ENCODE measurements at places on chromosomes 13 and 19.

DNA sequence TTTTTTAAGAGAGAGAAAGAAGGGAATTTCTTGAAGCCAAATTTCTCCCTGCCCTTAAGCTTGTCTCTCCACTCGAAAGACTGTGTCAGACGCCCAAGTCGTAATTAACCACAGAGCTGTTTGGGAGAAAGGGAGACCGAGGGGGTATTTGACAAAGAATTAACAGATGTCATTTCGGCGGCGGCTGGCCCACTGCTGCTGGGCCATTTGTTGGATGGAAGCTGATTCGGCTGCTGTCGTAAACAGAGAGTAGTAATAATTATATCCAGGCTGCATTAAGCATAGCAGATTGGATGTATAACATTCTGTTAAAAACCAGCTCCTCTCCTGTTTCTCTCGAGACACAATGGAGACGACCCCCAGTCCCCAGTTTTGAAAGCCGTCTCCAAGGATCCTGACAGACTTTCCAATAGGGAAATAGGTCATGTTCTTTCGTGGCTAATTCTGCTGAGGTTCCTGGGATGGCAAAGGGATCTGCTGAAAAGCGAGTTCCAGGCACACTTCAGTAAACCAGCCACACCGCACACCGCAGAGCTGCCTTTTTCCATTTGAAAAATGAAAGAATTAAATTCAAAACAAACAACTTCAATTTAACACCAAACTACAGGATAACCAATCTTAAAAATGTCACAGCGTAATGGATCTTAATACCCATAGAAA, 71.5 kb downstream of the KCTD15 start:
- DNase-seq, result no peak

DNA sequence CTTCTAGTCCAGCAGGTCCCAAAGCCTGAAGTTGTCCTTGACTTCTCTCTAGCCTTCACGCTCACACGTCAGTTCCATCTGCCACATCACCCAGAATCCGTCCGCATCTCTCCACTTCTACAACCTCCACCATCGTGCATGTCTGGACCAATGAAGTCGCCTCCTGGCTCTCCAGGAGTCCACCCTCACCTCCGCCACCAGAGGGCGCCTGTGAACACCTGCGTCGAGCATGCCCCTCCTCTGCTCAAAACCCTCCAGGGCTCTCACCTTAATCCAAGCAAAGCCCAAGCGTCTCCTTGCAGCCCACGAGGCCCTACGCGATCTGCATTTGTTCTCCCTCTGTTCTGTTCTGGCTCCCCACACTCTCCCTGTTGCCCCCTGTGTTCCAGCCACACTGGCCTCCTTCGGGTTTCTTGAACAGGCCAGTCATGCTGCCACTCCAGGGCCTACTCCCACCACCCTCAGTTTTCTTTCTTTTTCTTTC, 3.7 kb downstream of the USHBP1 start:
- peak; percentile 82 for DNase-seq

- DNase-seq, result no peak
Measured at GRCh38 chr19:2308114-2308556, at the start of gene LINGO3. Gene LINGO3 (minus strand): TSS chr19:2308154. CDS start chr19:2291776, 16,378 bp downstream.

- DNase-seq, result no peak
Measured at GRCh38 chr19:45784096-45784495, 1.8 kb upstream of the DMPK start.

DNA sequence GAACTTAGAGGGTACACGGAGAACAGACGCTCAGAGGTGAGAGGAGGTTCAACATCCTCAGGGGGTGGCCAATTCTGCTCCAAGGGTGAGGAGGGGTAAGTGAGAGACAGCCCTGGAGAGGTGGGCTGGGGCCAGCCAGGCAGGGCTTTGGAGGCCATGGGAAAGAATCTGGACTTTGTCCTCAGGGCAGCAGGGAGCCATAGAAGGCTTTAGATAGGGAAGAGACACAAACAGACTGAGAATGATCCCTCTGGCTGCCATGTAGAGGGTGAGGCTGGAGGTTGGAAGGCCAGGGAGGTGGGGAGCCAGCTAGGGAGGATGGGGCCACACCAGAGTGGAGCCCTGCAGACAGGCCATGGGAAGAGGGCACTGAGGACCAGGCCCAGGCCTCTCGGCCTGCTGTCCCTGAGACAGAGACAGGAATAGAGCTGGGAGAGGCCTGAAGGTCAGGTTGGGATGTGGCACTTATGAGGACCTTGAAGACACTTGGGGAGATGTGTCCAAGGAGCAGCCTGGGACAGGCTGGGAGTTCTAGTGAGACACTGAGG, 29.2 kb upstream of the CCNP start:
- no peak for DNase-seq

- no peak for DNase-seq
Measured at GRCh38 chr19:35310331-35310730, 18.4 kb downstream of the MAG start.

GRCh38 chr13:110118106-110118505, 188.9 kb downstream of the COL4A1 start:
- no peak for DNase-seq

DNA sequence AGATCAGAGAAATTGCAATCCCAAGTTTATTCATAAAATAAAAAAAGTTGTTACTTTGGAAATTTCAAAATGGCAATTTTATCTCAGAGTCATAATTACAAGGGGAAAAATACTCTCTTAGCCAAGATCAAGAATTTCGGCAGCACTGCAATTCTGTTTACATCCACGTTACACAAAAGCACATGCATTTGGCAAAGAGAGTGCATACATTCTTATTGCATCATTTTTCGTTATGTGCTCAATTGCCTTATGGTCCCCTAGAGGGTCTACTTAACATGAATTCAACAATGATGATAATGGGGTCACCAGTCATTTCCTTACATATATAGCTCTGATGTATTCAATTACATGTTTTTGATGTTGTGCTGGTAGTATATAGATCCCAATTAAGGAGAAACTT, 498.0 kb downstream of the DIAPH3 start:
- DNase-seq, result no peak

DNA sequence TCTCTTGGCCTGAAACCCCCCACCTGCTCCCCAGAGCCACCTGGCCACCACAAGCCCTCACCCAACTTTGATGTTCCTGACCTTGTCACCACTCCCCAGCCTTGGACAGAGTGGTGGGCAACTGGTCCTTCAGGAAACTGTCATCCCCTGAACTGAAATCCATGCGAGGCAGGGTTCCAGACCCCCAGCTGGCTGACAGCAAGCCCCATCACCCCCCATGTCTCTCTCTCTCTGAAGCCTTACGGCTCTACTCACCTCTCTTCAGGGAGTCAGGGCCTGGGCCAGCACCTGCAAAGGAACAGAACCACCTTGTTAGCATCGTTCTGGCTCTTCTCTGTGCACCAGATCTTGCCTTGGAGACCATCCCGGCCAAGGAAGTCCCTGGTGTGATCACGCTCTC, 2.6 kb downstream of the LRFN1 start:
- DNase-seq, result no peak

DNA sequence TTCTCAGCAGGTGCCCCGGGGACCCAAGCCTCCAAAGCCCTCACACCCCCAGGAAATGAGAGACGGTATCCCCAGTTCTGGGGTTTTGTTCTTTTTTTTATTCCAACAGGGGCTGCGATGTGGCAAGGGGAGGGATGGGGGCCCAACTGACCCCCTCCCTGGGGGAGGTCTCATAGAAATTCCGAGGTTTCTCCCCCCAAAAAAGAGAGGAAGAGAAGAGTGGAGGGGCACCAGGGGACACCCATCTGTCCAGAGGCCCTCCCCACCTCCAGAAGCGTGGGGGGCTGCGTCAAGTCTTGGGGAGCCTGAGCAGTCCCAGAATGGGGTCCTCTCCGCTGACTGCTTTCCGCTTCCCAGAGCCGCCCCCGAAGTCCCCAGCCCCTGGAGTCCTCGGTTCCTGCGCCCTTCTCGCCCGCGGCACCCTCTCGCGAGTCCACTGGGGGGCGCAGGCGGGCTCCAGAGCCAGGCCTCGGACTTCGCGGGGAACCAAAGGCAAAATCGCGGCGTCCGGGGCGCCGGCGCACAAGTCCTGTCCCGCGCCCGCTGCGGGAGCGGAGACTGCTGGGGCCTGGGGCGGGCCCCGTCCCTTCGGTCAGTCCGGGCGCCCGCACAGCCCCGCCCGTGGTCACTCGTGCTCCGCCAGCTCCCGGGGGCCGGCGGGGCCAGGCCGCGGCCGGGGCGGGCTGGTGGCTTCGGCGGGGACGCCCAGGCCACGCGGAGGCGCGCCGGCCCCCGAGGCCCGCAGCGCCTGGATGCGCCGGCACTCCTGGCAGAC, 4.4 kb upstream of the ATP1A3 start:
- peak; percentile 44 for DNase-seq
